ENCODE measurements at places on chromosomes 12 and 14.

GRCh38 chr14:70009961-70010360, 130.7 kb downstream of the SMOC1 start:
- DNase-seq: peak; percentile 30

GRCh38 chr12:128813883-128814282, 9.9 kb downstream of the SLC15A4 start:
- DNase-seq: no peak

DNA sequence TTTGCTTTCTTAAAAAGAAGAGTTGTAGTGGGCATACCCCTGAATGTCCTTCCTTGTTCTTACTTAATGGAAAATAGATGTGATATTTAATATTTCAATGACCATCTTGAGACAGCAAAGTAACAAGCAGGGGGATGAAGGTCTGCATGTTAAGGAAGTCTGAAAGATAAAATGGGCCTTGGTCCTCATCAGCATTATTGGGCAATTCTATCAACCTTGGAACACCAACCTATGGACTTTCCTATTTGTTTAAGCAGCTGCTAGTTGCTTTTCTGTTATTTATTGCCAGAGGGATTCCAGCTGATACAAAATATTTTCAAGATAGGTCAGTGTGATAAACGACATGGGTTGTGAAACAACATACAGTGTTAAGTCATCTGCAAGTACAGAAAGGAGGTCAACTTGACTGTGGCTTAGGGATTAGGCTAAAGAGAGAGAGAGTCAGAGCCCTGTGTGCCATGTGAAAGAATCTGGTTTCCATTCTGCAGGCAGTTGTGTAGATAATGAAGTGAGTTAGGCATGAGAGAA, 16.4 kb upstream of the A2M start:
- DNase-seq: no peak

- DNase-seq: peak; percentile 24
Measured at GRCh38 chr12:43776498-43776897, 17.7 kb downstream of the IRAK4 start.

GRCh38 chr14:75522224-75522982, at the start of gene BATF:
Gene BATF (plus strand): TSS chr14:75522469. CDS start chr14:75522683, 214 bp downstream.
- no peak for DNase-seq

- DNase-seq: no peak
Measured at GRCh38 chr12:110182281-110182680, 58.1 kb downstream of the IFT81 start.

DNA sequence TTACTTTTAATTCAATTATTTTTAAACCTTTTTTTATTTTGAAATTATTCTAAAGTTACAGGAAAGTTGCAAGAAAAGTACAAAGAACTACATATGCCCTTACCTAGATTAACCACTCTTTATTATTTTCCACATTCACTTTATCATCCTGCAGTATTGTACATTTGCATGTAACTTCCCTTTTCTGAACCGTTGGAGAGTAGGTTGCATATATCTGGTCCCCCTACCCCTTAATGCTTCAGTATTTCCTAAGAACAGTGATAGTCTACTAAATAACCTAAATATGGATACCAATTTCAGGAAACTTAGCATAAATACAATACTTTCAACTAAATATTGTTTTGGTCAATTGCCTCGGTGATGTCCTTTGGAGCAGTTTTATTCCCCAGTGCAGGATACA, 15.0 kb downstream of the G2E3 start:
- DNase-seq: no peak

DNA sequence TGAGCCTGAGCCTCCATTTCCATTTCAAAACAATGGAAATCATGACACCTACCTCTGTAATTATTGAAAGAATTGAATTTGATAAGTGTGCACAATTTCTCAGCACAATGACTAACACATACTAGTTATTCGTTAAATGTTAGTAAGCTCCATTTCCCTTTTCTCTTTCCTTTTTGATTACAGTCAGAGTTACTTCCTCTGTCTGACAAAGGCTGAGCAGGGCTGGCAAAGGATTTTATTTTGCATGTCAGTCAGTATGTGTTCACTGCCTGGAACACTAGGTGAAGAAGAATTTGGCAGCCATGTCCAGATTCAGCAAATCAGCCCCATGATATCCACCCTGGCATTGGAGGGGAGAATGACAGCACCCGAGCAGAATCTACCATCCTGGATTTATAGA, 12.2 kb upstream of the RHOJ start:
- DNase-seq: no peak

DNA sequence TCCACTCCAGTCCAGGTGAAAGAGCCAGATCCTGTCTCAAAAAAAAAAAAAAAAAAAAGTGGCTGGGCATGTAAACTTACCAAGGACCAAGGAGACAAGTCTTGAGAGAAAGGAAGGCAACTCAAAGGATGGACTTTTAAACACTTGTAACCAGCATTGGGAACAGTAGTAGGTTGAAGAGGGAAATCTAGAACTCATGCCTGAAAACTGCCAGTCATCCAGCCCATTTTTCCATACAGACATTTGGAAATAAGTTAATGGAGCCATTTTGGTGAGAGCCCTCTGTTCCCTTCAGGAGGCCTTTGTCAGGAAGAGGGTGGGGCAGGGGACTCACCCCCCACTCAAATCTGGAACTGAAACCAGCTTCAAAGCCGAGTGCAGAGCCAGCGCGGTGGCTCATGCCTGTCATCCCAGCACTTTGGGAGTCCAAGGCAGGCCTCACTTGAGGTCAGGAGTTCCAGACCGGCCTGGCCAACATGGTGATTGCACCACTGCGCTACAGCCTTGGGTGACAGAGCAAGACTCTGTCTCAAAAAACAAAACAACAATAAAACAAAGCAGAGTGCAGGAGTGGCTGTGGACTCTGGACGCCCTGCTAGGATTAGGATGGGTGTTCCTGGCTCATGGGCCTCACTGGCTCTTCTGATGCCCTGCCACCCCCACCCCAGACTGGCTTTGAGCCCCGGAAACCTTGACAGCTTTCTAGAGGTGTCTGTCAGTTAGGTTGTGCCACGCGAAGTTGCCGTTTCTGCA, 1.6 kb upstream of the MLXIP start:
- no peak for DNase-seq

DNA sequence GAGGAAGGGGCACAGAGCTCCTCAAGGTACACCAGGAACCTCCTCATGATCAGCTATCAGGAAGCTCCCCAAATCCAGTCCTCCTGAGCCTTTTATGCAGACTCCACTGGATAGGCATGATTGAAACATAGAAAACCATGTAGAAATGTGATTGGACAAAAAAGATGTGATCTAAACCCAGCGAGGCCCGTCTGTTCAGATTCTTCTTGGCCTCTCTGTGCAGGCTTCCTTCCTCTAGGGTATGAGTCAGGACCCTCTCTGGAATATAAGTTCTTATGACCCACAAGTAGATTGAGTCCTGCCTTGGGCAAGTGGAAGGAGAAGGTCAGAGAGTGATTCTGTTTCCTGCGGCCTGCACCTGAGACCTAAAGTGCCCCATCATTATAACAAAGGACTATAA, 166.3 kb downstream of the PHLDA1 start:
- DNase-seq: no peak

- no peak for DNase-seq
Measured at GRCh38 chr12:82912406-82912805, 225.7 kb downstream of the TMTC2 start.

DNA sequence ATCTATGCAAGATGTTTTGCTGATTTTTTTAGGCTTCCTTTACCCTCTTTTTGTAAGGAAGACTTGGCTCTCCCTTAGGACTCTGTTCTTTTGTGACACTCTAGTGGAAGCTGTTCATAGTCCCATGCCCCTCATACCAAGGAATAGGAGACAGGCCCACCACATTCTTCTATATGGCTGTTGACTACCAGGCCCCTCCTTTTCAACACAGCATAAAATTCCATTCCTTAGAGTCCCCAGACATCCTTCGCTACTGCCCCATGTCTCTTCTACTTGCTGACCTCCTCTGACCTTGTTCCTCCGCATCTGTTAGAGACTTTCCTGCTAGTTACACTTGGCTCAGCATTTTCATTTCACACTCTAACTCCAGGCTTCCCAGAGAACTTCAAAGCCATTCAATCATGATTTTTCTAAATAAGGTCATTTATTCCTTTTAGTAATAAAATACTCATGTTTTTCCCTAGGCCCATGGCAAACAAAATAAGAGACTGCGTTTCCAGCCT, 9.7 kb downstream of the PIK3C2G start:
- DNase-seq: no peak

GRCh38 chr12:31387466-31387865, 61.5 kb upstream of the SINHCAF start:
- DNase-seq: no peak

DNA sequence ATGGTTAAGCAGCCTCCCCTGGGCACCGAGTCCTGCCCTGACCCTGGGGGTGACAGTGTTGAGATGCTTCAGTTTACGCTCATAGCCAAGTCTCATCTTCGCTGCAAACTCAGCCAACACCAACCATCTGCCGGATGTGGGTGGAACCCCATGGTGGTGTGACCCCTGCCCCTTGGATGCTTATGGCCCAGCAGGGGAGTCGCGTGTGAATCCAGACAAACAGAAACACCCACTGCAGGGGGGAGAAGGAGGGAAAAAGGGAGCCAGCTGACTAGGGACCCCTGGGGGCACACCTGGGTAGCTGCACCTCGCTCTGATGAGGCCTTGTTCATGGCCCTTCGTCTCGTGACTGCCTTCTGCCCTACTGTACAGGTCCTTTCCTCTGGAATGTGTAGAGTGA, 23.8 kb downstream of the AACS start:
- no peak for DNase-seq

DNA sequence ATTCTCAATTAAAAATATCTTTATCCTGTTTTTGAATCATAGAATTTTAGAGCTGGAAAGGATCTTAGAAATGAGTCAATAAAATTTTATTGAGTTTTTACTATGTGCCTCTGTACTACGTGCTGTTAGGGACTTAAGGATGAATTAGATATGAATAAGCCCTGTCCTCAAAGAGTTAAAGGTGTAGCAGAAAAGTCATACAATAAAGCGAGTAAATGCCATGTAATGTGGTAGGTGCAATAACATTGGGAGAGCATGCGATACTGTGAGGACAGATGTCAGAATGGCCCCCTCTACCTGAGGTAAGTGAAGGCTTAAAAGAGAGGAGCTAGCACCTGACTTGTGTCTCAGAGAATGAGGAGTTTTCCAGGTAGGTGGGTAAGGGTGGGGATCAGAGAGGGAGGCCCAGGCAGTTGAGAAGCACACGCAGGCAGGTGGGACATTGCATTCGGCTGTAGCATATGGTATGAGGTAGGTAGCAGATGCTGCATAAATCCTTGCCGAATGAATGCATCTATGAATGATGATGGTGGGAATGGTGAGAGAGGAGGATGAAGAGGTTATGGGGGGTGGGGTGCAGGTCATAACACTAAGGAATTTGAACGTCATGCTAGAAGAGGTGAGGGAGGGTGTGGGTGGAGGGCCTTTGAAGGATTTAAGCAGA, 35.4 kb upstream of the ATP23 start:
- no peak for DNase-seq

DNA sequence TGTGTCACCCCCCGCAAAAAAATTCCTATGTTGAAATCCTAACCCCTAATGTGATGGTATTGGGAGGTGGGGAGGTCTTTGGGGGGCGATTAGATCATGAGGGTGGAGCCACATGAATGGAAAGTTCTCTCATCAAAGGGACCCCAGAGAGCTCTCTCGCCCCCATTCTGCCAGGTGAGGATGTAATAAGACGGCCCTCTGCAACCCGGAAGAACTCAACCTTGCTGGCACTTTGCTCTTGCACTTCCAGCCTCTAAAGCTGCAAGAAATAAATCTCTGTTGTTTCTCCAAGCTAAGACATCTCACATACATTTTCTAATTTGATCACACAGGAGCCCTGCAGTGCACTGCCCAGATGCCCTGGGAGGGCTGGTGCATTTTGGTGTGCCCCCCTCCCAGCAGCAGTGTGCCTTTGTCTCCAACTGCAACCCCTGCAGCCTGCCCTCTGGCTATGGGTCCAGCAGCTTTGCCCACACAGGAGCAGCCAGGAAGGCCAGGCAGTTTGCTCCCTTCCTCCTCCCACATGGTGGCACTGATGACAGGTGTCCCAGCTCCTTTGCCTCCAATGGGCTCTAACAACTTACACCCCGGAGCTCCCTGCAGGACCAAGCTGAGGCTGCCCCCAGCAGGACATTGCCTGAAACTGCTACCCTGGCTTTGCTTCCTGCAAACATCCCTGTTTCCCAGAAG, 59.3 kb downstream of the C14orf132 start:
- DNase-seq: peak; percentile 54

GRCh38 chr12:69161829-69162228, 77.5 kb upstream of the CPSF6 start:
- no peak for DNase-seq

GRCh38 chr14:68363843-68364767, 428.8 kb downstream of the ZFP36L1 start:
- DNase-seq: no peak

- no peak for DNase-seq
Measured at GRCh38 chr12:54983536-54984101, 943 bp downstream of the TESPA1 start.

DNA sequence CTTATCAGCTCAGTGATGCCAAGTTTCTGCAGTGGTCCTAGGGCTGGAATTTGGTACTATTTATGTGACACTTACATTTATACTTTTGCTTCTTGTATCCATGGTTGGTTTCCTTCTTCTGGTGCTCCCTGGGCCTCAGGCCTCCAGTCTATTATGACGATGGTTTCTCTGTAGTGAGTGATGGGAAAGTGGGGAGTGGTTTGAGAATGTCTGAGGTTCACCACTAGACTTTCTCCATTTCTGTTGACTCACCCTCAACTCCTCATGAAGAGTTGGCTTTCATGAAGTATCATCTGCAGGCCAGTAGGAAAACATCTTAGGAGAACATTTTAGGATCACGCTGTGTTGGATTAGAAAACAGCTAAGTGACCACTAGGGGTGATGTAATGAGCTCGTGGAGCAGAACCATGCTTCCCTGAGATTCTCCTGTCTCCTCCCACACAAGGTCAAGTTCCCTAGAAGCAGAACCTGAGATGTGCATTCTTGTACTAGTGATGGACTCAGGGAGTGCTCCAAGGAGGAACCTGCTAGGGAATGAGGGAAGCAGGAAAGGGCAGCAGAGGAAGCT, 32.1 kb downstream of the RPH3A start:
- DNase-seq: no peak

DNA sequence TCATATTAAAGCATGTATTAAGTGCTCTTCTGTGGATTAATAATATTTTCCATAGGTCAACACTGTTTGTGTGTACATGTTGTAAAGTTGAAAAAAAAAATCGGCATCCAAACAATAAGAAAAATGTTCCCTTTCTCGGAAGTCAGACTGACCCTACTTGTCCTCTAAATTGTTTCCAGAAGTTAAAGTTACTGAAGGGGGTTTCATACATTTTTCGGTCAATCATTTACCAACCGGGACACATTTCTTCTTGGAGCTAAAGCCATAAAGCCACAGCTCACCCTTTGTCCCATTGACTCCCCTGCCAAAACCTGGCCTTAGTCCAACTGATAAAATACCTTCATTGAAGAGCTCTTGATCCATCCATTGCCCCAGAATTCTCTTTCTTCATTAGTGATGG, 230.0 kb downstream of the ANO2 start:
- DNase-seq: no peak

Measured in RWPE1 (cell line).